ENCODE measurements at places on chromosomes 11 and 22.

- DNase-seq, result no peak
These were observed 1.3 kb downstream of the TMEM86A start for GRCh38 chr11:18699848-18700261.

DNA sequence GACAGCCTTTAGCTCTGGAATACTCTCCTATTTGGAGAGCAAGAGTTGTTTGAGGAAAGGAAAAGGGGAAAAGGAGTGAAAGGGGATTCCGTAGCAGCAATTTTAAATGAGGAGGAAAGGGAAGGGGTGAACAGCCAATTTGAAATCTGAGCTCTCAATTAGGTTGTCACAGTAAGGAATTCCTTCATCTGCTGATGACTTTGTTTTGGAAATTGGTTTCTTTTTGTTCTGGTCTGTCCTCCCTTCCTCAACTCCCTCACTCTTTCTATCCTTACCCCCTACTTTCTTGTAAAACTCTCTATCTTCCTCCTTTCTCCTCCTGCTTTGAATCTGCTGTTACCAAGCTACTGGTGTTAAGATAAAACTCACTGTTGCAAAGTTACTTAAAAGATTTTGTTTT lies 1155.6 kb downstream of the DLG2 start:
- no peak for DNase-seq

DNA sequence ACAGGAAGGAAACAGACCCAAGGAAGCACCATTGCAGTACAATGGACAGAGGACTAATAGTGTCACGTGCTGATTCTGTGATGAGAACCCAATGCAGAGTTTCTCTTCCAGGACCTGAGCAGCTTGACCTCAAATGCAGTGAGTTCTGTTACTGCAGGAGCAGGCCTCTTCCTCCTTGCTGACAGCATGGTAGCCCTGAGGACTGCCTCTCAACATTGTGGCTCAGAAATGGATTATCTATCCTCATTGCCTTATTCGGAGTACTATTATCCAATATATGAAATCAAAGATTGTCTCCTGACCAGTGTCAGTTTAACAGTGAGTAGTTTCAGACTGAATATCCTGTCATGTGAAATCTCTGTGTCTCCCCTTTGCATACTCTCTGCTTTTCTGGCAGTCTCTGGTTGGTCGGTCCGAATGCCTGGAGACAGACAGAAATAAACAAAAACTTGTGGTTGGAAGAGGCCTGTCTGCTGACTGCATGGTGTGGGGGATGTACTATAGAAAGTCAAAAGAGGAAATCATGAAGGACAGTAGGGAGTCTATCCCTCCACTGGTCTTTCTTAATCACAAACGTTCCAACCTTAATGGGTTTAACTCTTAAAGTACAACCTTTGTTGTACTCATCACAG lies 6.9 kb upstream of the MS4A14 start:
- no peak for DNase-seq

DNA sequence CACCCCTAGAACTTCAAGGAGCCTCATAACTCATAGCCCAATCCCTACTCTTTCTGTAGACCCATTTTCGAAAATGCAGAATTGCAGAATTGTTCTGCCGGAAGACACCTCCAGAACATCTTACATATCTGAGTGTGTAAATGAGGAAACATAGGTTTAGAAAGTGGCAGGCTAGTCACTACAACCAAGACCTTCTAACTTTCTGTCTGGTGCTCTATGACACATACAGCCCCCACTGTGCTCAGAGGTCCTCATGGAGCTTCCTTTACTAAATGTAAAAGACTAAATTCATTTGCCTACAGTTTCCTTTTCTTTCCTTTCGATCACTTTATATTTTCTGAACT lies 132.1 kb upstream of the DDI1 start:
- no peak for DNase-seq

GRCh38 chr11:976431-977160 lies 50.9 kb downstream of the AP2A2 start:
- no peak for DNase-seq

DNA sequence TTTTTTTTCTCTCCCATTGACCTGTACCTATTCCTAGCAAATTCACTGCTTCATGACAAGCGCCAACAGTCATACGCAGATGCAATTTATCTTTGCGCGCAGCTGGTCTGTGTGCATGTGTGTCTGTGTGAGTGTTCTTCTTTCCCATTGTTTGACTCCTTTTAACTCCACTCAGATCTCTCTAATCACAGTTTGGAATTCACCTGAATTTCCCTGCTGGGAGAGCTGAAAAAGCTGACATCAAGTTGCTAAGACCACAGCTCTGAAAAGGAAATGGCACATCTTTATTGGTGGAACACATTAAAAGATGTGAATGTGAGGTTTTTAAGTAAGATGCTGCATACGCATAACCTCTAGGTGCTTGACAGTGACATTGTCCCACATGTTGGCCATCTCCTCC lies 187.4 kb upstream of the MTMR2 start:
- no peak for DNase-seq

GRCh38 chr22:17749605-17750395 lies 24.5 kb downstream of the BID start:
- no peak for DNase-seq

GRCh38 chr11:73286240-73286810 lies 14.2 kb downstream of the P2RY6 start:
- DNase-seq, result no peak

GRCh38 chr11:3857628-3858027 lies 2.2 kb downstream of the STIM1 start:
- DNase-seq, result no peak

DNA sequence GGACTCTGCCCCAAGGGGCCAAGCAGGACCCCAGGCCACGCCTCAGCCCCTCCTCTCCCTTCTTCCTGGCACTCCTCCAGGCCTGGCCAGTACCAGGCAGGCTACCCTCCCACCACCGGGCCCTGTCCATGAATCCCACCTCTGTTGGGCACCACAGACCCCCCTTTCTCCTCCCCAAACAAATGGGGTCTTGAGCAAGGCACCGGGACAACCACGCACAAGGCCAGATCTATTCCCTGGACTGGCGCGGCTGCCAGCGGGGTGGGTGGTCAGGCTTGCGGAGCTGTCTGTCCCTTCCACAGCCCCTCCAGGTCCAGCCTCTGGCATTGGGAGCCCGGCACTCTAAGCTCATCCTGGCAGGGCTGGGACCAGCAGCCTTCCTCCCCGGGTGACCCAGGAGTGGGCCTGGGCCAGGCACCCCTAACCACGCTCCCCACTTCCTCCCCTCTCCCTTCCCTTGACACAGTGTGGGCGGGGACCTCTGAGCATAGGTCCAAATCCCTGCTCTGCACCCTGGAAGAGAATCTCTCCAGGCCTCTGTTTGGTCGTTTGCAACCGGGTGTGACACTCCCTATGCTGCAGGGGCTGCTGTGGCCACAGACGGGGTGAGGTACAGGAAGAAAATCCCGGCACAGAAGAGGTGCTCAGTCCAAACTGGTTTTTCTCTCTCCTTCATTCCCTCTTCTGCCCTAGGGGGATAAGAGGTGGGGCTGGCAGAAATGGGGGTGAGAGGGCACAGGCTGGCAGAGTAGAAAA lies 14.6 kb downstream of the ELFN2 start:
- DNase-seq, result no peak

- no peak for DNase-seq
These were observed 1.3 kb upstream of the PPP2R5B start for GRCh38 chr11:64923151-64923661.

DNA sequence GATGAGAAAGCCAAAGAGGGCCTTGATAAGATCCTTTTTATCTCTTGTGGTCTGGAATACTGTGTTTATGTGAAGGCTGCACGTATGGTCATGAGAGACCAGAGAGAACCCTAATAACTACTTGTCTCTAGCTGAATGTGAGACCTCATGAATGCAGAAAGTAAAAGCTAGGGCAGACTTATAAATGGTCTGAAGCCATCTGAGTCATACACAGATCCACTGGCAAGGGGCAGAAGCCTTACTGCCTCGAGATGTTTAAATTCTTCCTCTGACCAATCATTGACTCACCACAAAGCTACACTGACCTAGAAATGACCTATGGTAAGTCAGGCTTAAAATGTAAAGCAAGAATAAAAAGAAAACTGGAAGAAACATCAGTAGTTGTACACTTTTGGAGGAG lies 22.7 kb upstream of the OR4B1 start:
- no peak for DNase-seq

All from gastrocnemius medialis (tissue), 4 donors.